Stimulated activated CD4-positive, alpha-beta T cell treated with anti-CD3 and anti-CD28 coated beads, Interleukin-1b, Interleukin-23, amount 100 ng/mL, for 24 hours (primary cell): ENCODE measurements at places on chromosomes 7 and 10.

DNA sequence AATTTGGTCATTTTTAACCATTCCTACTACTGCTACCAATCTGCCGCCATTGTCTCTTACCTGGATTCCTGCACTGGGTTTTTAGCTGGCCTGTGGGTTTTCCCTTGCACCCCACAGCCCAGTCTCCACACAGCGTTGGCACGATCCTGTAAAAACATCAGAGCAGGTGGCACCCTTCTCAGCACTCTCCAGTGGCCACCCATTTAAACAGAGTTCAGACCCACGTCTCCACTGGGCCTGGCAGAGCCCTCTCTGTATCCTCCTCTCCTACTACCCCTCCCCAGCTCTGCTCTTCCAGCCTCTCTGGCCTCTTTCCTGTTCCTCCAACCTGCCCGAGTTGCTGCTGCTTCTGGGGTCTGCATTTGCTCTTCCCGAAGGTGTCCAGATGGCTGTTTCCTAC, 259.4 kb downstream of the SDK1 start:
- DNase-seq = no peak

GRCh38 chr7:101625031-101625791, 3.9 kb downstream of the MYL10 start:
- no peak for DNase-seq

DNA sequence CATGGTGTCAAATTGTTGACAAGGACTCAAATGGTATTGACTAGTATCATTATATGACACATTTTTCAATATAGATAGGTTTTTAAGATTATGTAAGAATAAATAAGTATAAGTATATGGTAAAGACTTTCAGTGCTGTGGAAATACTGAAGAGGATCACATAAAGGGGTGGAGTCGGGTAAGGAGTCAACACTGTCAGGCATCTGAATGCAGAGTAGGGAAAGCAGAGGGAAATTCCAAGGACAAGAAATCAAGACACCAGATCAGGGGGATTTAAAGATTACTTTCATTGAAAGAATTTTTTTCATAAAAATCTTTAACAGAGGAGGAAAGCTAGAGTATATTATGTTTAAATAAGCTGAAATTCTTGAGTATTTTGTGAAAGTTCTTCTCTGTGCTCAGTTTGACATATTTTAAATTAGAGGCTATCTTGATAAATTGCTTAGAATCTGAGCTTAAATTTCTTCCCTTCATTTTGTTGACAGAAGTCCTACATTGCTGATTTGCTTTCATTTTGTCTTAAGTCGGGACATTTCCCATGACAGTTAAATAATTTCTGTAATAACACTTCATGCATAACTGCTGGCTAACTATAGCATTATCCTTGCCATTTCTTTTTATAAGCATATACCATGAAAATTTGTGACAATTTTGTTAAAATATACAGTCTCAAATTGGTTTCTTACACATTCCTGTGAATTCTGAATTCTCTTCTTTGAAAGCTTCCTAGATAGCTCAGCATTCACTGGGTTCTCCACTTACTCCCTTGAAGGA, 244.3 kb downstream of the PRKG1 start:
- no peak for DNase-seq

GRCh38 chr10:132274581-132274980, 33.2 kb downstream of the STK32C start:
- no peak for DNase-seq

DNA sequence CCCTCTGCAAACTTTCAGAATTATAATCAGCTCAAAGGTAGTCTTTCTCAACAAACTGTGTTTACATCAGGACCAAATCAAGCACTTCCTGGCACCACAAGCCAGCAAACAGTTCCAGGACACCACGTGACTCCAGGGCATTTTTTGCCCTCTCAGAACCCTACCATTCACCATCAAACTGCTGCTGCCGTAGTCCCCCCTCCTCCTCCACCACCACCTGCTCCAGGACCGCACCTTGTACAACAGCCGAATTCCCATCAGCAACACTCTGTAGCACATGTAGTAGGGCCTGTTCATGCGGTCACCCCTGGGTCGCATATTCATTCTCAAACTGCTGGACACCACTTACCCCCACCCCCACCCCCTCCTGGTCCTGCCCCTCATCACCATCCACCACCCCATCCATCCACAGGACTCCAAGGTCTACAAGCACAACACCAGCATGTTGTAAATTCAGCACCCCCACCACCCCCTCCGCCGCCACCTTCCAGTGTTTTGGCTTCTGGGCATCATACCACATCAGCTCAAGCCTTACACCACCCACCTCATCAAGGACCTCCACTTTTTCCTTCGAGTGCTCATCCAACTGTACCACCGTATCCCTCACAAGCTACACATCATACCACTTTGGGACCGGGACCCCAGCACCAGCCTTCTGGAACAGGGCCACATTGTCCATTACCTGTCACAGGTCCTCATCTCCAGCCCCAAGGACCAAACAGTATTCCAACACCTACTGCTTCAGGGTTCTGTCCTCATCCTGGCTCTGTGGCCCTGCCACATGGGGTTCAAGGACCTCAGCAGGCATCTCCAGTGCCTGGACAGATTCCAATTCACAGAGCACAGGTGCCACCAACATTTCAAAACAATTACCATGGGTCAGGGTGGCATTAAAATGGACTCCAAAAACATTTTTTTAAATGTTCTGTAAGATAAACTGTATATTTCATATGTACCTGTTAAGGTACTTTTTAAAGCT, 98.7 kb downstream of the KMT2E start:
- no peak for DNase-seq

DNA sequence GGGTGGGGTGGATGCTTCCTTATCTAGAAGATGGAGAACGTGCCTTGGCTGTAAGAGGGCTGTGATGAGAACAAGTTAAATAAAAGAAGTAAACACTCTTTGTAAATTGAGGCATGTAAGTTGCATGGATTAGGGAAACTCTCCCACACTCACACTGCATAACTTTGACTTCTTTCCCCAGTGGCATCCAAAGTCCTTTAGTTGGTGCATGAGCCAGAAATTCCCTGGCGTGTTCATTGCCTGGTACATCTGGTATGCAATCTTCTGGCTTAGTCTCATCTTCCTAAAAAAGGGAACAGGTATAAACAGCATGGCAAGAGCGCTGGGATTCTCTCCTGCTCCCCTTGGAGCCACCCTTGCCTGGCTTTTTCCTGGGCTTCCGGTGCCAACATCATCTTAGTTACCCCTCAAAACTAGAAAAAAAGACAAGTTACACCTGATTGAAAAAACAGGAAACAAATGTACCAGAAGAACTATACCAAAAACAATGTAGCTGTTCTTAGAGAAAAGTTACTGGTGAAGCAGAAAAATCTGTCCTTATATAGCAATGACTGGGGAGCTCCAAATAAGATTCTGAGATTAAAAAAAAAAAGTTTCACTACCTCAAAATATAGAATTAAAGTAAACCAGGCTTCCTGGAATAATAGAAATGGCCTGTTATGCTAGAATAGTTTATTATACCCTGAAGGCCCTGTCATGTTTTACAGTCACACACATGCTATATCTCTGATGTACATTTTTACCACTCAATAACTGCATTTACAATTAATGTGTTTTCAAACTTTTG, 9.9 kb downstream of the RP9 start:
- DNase-seq = no peak

- DNase-seq = no peak
Observed at GRCh38 chr7:107555893-107556292, 7.8 kb downstream of the COG5 start.

GRCh38 chr10:91635401-91636400, 2.8 kb upstream of the PPP1R3C start:
- DNase-seq = peak; percentile 7

GRCh38 chr10:48428896-48429295, 122.4 kb downstream of the MAPK8 start:
- no peak for DNase-seq

DNA sequence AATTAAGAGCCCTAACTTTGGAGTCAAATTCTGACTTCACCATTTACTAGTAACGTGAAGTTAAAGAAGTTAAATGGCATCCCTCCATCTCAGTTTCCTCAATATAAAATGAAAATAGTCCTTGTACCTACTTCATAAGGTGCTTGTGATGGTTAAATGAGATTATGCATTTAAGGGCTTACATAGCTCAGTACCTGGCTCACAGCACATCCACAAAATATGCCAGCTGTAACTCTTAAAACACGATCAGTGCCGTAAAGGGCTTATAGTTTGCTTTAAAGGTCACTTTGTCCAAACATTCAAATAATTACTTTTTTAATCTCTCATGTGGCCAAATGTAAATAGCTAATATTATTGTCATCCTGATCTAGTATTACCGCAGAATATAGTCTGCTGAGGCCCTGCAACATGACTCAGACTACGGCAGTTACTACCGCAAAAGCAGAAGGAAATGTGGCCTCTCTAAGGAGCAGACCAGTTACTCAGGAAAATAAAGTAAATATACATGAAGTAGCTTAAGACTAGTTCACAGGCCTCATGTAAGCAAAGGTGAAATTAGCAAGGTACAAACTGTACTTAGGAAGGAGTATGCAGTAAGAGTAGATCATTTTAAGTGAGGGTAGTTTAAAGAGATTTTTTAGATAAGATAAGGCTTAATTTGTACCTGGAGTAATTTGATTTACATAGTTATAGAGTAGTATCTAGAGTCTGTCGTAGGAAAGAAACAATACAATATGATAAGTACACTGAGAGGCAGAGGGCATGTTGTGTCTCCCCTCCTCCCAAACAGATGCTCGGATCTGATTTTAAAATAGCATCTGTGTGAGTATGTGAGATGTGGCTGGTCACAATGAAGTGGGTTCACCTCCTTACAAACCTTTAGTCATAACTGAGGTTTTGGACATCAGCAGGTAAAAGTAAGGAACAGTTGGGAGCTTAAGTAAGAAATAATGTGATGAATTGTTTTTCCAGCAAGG, 13.1 kb downstream of the CASP2 start:
- no peak for DNase-seq

GRCh38 chr7:22402250-22402649, 45.3 kb upstream of the RAPGEF5 start:
- no peak for DNase-seq

GRCh38 chr10:110059925-110060324, 52.1 kb downstream of the ADD3 start:
- DNase-seq = no peak

DNA sequence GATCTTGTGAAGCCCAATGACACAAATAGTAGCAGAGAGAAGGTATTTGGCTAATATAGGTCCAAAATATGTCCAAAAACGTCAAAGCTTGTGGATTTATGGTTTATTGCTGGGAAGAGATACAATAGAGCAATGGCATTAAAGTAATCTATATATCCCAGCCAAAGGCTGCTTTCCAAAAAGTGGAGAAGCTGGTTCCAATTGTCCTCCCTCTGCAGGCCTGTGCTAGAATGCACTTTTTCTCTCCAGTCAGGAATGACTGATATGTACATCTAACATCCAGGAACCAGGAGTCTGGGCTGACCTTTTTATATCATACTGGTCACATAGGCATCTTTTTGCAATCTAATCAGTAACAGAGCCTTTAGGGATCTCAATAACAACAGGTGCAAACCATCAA, 167.1 kb upstream of the FAM3C start:
- no peak for DNase-seq

- DNase-seq = no peak
Observed at GRCh38 chr7:156650042-156650441, 9.5 kb downstream of the RNF32 start.

DNA sequence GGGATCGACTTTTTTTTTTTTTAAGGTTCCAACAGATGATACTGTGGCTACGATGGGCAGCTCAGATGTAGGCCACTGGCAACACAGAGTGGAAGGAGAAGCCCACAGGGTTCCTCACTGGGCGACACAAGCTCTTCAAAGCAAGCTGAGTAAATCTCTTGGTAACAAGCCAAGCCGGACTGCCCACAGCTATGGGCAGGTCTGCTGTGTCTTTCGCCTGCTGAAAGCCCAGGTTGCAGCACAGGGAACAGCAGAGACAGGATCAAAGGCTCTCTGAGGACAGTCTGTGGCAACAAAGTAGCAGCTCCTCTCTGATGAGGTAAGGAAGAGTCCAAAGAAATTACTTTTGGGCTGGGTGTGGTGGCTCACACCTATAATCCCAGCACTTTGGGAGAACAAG, 83.6 kb downstream of the KCNMA1 start:
- no peak for DNase-seq

GRCh38 chr7:4195660-4196059, 486.4 kb upstream of the FOXK1 start:
- no peak for DNase-seq
